ENCODE measurements at places on chromosomes 2 and 18.

DNA sequence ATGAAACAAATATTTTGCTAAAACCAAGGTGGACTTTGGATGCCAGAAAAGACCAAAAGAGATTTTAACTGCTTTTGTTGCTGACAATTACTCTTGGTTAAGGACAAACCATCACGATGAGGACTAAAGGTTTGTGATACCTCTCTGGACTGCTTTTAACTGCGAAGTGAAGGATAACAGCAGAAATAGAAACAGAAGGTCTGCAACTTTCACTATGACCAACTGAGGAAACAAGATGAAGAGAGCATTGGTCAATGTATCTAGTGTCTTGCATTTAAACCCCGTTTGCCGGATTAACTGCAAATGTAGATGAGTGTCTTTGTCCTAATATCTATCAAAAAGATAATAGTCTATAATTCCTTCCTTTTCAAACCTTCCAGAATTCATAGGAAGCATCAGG lies 541.7 kb downstream of the ERBB4 start:
- DNase-seq, result no peak

GRCh38 chr2:8447610-8448221 lies 234.1 kb upstream of the ID2 start:
- DNase-seq, result no peak

DNA sequence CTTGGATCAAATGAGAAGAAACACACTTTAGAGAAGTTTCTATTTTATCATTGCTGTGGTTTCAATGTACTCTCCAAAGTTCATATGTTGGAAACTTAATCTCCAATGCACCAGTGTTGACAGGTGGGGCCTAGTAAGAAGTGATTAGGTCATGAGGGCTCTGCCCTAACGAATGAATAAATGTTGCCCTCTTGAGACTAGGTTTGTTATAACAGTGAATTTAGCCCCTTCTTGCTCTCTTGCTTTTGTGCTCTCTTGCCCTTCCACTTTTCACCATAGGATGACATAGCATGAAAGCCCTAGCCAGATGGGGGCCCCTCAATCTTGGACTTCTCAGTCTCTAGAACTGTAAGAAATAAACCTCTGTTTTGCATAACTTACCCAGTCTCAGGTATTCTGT lies 664.8 kb downstream of the DCC start:
- DNase-seq, result no peak

DNA sequence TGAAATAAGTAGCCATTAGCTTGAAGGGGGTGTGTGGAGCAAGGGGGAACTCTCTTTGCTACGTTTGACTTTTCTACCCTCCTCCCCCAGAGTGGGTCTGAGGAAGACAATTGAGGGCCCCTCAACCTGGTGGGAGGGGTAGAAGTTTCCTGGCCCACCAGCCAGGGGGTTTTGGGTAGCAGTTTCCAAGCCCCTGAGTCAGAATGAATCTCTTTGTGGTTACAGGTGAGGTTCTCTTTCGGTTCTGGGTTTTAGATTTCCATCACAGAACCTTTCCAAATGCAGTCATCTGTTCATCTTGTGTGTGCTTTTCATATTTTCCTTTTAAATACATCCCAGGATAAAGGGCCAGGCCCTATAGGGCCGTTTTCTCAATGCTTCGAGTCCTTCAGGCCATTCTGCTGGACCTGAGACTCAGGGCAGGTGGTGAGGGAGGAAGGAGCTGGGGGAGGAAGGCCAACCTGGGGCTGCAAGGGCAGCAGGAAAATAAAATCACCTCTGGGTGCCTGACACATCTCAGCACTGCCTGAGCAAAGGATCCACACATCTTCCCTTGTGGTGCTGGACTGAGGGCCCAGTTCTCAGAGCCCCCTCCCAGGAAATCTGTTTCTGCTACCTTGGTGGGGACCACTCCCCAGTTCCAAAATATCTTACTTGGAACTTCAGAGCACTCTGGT lies 4.7 kb downstream of the LBH start:
- DNase-seq, result no peak

DNA sequence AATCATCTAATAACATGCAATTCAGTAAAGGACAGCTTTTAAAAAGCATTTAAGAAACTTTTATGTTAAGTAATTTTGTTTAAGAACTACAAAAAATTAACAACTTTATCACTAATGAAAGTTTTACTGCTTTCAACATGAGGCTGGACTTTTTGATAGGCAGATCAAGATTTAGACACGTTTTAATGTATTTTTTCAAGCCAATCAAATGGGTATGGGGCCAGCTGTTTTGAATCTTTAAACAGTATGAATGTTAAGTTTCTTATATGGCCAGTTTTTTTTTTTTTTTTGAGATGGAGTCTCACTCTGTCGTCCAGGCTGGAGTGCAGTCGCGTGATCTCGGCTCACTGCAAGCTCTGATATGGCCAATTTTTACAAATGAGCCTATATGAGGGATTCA lies 73.1 kb downstream of the ST6GAL2 start:
- DNase-seq, result no peak

DNA sequence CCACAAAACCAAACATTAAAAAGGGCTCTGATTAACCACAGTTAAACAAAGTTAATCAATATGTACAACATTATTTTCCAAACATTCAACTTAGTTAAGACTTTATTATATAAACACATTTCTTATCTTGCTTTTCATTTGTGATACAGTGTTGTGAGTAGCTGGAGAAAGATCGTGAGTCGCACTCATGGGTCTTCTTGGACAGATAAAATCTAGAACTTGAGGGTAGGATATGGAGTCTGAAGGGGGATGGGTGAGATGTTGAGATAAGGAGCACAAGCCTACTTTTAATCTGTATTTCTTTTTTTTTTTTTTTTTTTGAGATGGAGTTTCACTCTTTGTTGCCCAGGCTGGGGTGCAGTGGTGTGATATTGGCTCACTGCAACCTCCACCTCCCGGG lies 22.6 kb upstream of the TMEM214 start:
- DNase-seq, result peak; percentile 65

GRCh38 chr2:96485350-96485749 lies 19.8 kb downstream of the NEURL3 start:
- DNase-seq, result no peak

DNA sequence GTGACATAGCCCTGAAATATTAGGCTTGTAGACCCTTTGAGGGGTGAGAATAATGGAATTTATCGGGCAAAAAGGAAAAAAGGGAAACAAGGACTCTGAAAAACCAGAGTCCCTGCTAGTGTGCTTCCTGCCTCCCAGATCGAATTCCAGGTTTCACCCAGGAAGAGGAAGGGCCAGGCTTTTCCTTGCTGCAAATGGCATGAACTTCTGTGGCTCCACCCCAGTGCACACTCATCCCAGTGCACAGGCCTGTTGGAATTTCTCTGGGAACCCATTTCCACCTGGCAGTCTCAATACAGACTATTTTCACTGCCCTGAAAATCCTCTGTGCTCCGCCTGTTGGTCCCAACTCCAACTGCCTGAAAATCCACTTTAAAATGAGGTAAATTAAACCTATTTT lies 29.9 kb downstream of the C18orf54 start:
- no peak for DNase-seq

DNA sequence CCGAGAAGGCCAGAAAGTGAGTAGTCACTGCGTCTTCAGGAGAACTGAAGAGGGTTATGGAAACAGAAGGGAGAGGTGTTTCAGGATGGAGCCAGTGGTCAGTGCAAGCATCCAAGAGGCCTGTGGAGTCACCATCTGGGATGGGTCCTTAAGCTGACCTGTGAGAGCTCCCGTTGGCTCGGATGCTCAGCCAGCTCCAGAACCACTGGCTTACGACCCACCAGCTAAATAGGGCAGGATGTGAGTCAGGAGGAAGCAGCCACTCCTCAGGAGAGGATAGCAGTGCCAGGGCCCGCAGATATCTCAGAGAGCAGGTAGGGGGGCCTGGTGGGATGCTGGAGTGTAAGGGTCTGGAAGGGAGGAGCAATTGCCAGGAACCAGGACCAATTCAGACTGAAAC lies 63.1 kb upstream of the B3GNT7 start:
- no peak for DNase-seq

- DNase-seq, result no peak
These were observed 117.9 kb upstream of the PPP1CB start for GRCh38 chr2:28633746-28634145.

DNA sequence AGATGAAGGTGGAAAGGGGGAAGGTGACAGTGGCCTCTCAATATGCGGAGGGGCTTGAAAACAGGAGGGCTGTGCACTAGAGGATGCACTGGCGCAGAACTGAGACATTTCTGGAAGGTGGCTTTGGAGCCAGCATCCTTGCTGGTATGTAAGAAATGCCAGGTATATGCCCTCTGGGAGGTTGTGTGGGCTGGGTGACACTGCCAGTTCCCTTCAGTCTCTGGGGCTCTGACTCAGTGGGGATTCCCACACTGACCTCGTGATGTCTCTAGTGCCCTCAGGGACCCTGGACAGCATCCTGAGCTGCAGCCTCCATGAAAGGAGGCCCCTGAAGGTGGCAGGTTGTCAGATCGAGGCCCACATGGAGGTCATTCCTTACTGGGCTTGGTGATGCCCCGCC lies 74.0 kb downstream of the AGAP1 start:
- no peak for DNase-seq

DNA sequence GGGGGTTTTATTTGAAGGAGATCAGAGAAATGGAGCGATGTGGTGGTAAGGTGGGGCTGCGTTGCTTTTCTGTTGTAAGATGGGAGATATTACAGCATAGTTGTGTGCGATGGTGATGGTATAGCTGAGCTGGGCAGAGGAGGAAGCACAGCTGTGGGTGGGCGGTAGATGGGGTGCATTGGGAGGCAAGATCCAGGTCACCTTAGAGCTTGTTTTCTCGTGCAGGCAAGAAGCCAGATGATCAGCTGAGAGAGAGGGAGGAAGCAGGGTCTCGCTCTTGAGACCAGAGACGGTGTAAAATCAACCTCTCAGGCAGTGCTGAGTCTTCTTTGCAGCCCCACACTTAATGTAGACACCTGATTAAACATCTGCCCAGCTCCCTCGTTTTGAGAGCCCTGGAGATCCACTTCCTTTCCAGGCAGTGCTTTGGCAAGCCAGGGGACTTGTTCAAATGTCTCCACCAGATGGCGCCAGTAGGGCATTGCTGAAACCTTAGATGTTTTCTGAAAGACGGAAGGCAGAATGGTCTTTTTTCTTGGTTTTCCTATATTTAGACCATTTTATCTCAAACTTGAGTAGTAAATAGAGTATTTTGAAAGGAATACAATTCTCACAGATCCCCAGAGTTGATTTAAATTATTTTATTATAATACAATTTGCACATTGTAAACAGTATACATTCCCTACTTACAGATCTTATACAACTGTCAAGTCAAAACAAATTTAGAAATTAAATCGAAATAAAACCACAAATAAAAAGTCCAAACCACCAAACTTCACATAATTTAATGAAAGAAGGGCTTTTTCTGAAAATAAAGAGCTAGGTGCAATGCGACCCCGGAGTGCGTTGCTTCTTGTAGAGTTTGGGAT lies 21.1 kb upstream of the LYPD6B start:
- peak; percentile 91 for DNase-seq

GRCh38 chr2:137221797-137222492 lies 456.6 kb downstream of the THSD7B start:
- no peak for DNase-seq

GRCh38 chr2:226378753-226379705 lies 420.6 kb downstream of the IRS1 start:
- no peak for DNase-seq

GRCh38 chr2:239737144-239737463 lies 288.0 kb downstream of the NDUFA10 start:
- DNase-seq, result no peak

- no peak for DNase-seq
These were observed 111.1 kb downstream of the MEP1B start for GRCh38 chr18:32300914-32301313.

DNA sequence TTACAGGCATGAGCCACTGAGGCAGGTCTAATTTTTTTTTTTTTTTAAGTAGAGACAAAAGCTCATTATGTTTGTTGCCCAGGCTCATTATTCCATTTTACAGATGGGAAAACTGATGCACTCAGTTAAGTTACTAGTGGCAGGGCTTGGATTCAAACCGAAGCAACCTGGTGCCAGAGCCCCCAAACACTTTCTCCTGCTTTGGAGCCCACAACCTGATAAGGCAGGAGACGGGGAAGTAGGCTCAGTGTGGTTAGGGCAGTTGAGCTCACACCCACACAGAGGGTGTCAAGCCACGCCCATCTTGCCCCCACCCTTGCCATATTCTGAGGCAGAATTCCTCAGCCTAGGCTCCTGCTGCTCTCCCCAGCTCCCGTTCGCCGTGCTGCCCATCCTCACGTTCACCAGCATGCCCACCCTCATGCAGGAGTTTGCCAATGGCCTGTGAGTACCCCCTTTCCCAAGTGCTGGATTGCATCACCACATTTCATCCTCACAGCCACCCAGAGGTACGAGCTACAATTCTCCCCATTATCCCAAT lies 5.8 kb upstream of the CTDSP1 start:
- DNase-seq, result peak; percentile 97

DNA sequence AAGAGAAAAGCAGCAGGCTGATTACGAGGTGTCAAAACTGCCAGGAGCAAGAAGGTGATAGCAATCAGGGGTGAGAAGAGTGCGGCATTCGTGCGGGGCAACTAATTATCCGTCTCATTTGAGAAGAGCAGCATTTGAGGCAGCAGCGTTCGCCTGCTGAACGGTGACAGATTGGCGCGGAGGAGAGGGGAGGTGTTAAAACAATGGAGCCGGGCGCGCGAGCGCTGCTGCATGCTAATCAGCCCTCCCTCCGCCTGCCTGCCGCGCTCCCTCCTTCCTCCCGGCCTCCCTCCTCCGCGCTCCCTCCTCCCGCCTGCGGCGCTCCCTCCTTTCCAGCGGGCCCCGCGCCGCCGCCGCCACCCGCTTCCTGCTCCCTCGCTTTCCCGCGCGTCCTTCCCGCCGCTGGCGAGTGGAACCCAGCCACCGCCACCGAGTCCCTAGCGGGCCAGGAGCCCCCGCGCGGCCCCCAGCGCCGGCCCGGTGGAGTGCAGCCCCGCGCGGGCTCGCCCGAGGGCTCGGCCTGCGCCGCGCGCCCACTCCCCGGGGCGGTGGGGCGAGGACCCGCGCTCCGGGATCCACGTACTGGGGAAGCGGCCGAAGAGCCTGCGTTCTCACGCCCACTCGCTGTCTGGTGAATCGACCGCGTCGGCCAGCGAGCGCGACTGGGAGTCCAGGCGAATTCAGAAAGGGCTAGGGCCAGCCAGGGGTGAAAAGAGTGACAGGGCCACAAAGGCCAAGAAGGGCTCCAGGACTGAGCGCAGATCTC lies 69.5 kb upstream of the PSMD14 start:
- DNase-seq, result peak; percentile 81

DNA sequence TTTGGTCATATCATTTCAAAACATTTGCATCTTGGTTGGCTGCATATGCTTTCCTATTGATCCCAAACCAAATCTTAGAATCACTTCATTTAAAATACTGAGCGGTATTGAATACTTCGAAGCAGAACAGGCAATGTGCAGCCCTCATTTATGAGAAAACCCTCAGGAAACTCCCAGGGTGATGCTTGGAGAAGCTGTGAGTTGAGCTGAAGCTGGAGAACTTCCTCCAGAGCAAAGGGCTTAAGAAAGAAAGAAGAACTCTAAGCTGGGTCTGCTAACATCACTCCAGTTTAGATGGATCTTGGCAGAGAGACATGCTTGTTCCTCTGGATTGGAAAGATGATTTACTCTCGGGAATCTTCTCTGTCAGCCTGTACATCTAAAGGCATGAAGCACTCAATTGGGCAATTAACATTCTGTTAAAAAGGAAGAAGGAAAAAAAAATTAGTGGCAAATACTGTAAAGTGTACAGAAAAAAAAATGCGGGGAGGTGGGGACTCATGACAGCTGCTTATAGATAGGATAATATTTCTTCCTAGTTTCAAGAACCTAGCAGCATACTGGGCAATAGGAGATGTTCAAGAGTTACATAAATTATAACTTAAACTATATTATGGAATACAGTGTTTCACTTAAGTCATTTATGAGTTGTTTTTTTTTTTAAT lies 49.5 kb downstream of the ATIC start:
- DNase-seq, result no peak

GRCh38 chr18:66109981-66110380 lies 359.2 kb downstream of the CDH7 start:
- DNase-seq, result no peak

Measured in hematopoietic multipotent progenitor cell treated with erythropoietin and hydrocortisone succinate and interleukin-3 and kit ligand, for 6 days (in vitro differentiated cells).